ENCODE measurements at places on chromosomes 1 and 21.

DNA sequence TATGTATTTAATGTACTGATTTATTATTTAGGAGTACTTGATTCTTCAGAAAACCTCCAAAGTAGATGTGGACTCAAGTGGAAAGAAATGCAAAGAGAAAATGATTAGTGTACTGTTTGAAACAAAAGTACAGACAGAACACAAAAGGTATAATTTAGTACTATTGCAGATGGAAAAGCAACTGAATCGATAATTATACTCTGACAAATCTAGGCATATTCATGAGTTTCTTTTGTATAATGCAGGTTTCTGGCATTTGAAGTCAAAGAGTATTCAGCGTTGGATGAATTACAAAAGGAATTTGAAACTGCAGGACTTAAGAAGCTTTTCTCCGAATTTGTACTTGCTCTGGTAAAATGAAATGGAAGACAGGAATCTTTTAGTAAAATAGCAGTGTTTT lies 12.5 kb downstream of the RWDD3 start:
- no peak for DNase-seq

DNA sequence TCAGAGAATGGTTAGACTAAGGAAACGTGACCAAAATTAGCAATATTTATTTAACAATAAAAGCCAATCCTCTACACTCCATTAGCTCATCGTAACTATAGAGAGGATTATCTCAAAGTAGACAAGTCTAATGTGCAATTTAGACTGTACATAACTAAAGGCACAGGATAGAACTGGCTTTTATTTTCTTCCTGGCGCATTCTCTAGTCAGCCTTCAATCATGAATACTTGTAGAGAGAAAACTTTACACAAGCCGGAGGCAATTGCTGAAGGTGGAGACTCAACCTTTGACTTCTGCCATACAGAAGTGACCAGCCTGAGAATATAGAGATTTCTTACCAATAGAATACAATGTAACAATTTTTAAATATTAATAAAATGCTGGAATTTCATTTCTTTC lies 777.9 kb downstream of the LTN1 start:
- DNase-seq = no peak

DNA sequence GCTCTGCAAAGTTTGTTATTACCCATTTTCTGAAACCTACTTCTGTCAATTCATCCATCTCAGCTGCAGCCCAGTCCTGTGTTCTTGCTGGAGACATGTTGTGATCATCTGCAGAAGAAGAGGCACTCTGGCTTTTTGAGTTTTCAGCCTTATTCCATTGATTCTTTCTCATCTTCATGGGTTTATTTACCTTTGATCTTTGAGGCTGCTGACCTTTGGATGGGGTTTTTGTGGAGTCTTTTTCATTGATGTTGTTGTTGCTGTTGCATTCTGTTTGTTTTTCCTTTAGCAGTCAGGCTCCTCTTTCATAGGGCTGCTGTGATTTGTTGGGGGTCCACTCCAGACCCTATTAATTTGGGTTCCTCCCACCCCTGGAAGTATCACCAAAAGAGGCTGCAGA lies 164.3 kb downstream of the FCRL5 start:
- no peak for DNase-seq

- no peak for DNase-seq
Observed at GRCh38 chr1:16986560-16986959, 6.1 kb upstream of the MFAP2 start.

DNA sequence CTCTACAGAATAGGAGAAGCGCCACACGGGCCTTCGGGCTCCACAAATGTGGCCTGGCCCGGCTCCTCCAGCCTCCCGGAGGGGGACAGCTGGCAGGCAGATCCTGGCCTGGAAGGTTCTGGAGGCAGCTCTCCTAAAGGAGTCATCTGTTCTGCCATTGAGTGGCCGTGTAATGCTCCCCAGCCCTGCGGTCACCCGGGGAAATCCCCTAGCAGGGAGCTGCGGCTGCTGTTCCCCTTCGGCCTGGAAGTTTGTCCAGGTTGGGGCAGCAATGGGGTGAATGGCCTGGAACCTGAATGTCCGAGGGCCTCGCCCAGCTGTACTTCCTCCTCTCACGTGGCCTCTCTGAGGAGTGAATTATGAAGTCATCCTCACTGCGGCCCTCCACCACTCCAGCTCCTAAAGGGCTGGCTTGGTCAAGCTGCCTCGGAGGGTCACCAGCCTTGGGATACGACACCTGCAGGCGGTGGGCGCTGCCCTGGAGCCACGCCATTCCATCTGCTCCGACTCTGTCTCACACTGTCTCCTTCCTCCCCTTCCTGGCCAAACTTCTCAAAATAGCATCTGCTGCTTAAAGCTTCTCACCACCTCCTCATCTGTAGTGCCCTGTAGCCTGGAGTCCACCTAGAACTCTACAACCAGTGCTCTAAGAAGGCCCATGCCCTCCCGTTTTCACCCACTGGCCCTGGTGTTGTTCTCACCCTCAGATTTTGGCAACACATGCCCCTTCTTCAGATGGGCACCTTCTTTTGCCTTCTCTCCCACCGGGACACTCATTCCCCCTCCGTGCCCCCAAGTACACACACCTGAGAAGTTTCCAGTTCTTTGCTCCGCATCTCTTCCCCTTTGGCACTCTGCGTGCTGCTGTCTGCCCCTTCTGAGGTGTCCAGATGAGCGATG lies 54.4 kb upstream of the TMPRSS2 start:
- no peak for DNase-seq

- no peak for DNase-seq
Observed at GRCh38 chr1:155254228-155254713, 1.0 kb downstream of the ENTREP3 start.

DNA sequence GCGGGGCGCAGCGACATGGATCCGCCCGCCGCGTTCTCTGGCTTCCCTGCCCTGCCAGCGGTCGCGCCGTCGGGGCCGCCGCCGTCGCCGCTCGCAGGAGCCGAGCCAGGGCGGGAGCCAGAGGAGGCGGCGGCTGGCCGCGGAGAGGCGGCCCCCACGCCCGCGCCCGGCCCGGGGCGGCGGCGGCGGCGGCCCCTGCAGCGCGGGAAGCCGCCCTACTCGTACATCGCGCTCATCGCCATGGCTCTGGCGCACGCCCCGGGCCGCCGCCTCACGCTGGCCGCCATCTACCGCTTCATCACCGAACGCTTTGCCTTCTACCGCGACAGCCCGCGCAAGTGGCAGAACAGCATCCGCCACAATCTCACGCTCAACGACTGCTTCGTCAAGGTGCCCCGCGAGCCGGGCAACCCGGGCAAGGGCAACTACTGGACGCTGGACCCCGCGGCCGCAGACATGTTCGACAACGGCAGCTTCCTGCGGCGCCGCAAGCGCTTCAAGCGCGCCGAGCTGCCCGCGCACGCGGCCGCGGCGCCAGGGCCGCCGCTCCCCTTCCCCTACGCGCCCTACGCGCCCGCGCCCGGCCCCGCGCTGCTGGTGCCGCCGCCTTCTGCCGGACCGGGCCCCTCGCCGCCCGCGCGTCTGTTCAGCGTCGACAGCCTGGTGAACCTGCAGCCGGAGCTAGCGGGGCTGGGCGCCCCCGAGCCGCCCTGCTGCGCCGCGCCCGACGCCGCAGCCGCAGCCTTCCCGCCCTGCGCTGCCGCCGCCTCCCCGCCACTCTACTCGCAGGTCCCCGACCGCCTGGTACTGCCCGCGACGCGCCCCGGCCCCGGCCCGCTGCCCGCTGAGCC lies 459 bp downstream of the FOXE3 start:
- no peak for DNase-seq

DNA sequence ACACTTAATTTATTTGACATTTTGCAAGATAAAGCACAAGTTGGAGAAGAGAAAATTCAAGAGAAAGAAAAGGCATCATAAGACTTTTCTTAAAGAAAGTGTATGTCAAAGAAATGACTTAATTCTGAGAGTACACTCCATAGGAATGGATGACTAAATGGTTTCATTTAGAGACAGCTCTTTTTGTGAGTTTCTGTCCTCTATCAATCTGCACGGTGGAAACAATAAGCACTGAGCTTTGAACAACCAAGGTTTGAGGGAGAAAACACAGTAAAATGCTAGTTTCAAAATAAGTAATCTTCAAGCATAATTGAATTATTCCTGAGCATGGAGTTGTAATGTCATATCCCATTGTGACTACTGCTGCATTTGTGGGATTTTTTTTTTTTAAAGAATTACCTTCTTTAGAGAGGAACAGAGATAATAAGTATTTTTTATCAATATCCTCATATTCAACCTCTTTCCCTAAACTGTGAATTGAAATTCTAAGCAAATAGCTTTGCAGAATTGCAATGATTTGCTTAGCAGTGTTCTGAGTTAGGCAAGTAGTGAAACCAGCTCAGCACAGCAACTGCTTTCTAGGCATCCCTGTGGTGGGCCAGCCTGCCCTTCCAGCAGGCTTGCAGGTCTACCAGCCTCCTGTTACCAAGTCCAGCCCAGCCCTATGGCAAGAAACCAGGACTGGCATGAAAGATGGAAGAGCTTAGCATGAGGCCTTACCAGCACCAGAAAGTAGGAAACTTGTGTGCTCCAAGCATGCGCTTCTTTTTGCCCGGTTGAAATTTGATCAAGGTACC lies 38.2 kb downstream of the KCNJ6 start:
- DNase-seq = no peak

DNA sequence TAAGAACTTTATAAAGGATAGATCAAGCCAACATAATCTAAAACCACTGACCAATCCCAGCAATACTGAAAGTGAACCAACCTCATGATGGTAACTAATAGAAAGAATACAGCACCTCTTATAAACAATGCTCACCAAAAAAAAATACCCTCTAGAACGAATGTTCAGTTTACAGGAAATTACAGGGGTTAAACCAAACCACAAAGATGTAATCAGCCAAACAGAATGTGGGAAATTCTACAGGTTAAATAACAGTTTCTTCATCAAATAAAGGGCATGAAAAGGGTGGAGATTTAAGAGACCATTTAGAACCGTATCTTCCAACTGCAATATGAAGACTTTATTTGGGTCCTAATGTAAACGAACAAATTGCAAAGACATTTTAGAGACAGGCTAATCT lies 30.4 kb downstream of the ARID4B start:
- no peak for DNase-seq

DNA sequence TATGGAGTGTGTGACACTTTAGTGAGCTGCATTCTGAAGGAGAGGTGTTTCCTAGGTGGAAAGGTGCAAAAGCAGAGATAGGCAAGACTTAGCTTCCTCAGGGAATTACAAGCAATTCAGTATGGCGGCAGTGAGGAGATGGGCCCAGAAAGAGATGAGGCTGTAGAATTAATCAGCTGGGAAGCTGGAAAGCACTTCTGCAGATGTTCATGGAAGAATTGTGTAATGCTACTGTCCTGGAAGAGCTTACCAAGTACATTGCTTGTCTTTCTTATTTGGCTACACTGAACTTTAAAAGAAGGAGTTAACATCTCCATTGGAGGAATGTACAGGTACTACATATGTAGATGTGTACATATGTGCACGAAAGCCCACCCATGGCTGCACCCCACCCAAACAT lies 103.7 kb upstream of the DPT start:
- no peak for DNase-seq

GRCh38 chr1:65418522-65419185 lies 1.8 kb upstream of the LEPR start:
- DNase-seq = no peak

DNA sequence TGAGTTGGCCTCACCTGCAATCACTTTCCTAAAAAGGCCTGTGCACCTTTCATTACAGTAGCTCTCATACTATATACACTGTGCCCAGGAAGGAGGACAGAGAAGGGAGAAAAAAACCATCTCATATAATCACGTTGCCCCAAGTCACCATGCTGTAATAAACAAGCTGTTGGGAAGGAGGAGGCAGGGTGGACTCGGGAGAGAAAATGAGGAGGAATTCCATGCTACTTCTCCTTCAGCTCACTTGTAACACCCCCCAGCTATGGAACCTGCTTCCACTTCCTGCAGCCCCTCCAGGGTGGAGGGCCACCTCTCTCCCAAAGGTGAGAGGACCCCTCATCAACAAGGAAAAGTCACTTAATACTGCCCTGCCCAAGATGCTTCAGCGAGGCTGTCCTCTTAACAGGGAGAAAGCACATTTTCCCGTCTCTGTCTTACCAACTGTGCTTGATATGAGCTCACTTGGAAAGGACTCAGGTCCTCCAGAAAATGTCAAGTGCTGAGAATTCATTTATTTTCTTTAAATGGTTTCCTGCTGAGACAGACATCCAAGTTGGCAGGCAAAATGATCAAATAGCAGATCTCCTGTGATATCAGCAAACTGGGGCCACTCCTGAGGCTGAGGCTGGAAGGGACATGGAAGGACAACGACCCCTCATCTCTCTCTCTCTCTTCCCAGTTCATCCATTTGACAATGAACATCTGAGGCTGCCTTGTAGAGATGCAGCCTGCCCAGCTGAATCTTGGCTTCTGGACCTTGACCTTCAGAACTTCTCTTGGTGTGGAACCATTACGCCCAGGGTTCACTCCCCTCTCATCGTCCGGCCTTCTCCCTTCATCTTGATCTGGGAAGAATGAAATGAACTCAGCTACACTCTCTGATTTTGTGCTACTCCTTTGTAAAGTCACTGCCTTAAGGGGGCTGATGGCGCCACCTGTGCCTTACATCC lies 54.0 kb downstream of the CAPN9 start:
- no peak for DNase-seq

DNA sequence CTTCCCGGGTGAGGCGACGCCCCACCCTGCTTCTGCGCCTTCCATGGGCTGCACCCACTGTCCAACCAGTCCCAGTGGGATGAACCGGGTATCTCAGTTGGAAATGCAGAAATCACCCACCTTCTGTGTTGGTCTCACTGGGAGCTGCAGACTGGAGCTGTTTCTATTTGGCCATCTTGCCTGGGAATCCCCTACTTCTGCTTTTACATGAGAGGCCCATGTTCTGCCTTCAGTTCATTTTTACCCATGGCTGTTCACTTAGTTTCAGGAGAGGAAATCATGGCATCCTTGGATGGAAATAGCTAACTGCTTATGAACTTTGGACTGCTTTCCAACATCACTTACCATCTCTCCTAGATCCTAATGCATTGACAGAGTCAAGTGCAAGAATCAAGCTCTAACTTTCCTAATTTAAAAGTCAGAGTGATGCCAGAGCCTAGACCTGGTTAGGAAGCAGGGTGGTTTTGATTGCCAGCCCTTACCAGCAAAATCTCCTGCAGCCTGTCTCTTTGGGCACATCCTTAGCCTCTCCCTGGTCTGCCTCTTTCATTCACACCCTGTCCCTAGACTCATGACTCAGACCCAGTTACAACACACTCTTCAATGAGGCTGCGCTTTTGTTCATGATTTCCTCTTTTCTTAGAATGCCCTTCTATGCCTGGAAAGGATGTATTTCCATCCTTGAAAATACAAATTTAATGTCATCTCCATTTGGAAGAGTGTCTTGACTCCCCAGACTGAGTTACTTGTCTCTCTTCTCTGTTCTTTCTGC lies 137.2 kb downstream of the KCTD3 start:
- DNase-seq = no peak

- no peak for DNase-seq
Observed at GRCh38 chr21:46187261-46187660, 3.0 kb upstream of the SPATC1L start.
